ENCODE measurements at places on chromosomes 6 and 20. TPM values are rescaled to one million over a fixed set of nuclear protein-coding genes. Genes with fewer than 3 reads are reported as not detected.

DNA sequence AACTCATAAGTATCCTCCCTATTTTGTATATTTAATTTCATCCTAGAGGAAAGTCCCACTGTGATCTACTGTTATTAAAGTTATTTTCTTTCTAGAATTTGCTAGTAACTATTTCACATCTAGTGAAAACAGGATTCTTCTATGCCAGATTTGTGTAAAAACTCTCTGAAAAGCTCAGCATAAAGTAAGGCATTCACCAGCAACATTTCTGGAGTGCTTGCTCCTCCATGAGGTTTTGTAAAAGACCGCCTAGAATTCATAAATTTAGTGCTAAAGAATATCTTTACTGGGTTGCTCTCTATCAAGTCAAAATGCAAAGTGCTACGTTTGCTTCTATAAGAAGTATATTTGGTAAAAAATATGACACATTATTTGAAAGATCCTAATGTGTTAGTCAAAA lies 173.5 kb upstream of the IRAK1BP1 start:
- DNase-seq = no peak

DNA sequence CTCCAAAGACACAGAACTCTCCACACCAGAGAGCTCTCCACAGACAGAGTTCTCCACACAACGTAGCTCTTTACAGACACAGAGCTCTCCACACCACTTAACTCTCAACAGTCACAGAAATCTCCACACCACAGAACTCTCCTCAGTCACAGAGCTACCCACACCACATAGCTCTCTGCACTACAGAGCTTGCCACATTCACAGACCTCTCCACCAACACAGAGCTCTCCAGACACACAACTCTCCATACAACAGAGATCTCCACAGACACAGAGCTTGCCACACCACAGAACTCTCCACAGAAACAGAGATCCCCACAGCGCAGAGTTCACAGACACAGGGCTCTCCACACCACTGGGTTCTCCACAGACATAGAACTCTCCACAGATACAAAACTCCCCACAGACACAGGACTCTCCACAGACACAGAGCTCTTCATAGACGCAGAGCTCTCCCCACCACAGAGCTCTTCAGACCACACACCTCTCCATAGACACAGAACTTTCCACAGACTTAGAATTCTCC lies 52.5 kb downstream of the ERMARD start:
- no peak for DNase-seq

GRCh38 chr6:4950836-4951533 lies 52.9 kb downstream of the RPP40 start:
- no peak for DNase-seq

- no peak for DNase-seq
Measured at GRCh38 chr6:33292996-33293682, 3.7 kb downstream of the PFDN6 start.

Gene FIG4
- 11.1 TPM for total RNA-seq

Gene PREX1
- 17.4 TPM for total RNA-seq

Gene ZC2HC1B
- total RNA-seq = not detected

DNA sequence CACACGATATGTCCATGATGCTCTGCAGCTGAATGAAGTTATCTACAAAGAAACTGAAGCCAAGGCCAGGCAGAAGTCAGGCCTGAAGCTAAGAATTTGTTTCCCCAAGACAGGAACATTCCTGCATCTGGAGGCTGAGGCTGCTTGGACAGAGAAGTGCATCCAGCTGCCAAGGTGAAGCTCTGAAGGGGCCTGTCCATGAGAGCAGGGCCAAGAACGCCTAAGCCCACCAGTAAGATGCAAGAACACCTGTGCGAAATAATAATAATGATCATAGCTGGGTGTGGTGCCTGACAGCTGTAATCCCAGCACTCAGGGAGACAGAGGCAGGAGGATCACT lies 37.7 kb upstream of the B4GALT5 start:
- no peak for DNase-seq

- DNase-seq = no peak
Measured at GRCh38 chr6:98526465-98526864, 307.9 kb upstream of the POU3F2 start.

DNA sequence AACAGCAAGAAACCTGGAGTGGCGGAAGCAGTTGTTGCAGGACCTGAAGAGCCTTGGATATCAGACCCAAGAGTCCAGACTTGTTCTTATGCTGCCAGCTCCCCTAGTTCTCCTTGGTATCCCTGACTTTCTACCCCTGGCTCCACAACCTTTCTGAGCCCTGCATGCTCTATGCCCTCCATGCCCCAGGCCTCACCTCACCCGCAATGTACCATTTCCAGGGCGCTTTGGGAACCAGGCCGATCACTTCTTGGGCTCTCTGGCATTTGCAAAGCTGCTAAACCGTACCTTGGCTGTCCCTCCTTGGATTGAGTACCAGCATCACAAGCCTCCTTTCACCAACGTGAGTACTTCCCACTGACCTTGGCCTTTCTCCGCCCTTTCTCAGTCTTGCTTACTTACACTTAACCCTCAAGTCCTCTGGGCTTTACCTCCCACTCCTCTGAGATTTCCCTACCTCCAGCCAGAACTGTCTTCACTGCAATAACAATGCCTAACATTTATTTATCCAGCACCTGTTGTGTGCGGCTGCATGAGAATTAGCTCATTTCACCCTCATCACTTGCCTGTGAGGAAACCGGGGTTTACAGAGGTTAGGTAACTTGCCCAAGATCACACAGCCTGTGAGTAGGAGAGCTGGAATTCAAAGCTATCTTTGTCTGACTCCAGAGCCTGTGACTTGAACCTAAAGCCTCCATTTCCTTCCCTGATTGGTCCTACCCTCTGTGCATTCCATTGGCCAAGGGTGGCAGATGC lies 2.3 kb downstream of the POFUT1 start:
- no peak for DNase-seq

Gene AGER
- 2.4 TPM for total RNA-seq
